ENCODE measurements at places on chromosomes 2 and 18.

- no peak for DNase-seq
These were observed 56.9 kb downstream of the MAP3K20 start for GRCh38 chr2:173132531-173132930.

GRCh38 chr2:63778391-63778790 lies 63.3 kb upstream of the UGP2 start:
- no peak for DNase-seq

GRCh38 chr2:217075268-217076057 lies 215.6 kb upstream of the TNP1 start:
- no peak for DNase-seq

GRCh38 chr2:215912299-215912842 lies 101.0 kb downstream of the MREG start:
- DNase-seq: no peak

DNA sequence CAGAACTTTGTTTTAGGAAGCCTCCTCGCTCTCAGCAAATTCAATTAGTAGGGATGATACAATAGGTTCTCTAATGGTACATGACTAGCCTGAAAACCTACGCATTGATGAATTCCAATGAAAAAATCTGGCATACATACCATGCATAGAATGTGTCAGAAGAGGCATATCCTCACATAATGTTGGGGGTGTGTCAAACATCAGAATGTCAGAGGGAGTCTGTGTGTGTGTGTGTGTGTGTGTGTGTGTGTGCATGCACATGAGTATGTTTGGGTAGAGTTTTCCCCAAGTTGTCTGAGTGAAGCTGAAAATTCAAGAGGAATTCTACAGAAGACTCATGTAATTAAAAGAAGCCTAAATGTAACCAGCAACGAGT lies 78.5 kb downstream of the FIGN start:
- no peak for DNase-seq

- no peak for DNase-seq
These were observed 751 bp downstream of the IL18R1 start for GRCh38 chr2:102356381-102356712.

DNA sequence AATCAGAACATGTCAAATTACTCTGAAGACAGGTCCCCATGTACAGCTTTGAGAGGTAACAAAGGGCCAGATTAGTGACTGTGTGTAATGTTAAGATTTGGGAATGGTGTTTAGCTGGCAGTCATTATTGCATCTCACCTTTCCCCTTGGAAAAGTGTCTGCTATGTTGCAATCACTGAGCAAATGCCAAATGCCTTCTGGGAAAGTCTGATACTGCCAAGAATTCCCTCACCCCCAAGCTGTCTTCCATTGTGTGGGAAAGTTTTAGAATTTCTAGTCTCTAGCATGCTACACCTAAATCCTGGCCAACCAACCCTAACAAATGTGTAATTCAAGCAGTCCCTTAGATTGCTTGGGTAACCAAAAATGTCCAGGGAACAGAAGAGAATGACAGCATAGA lies 13.6 kb upstream of the PELI1 start:
- DNase-seq: no peak

- DNase-seq: no peak
These were observed 54.8 kb upstream of the REV1 start for GRCh38 chr2:99544608-99545007.

DNA sequence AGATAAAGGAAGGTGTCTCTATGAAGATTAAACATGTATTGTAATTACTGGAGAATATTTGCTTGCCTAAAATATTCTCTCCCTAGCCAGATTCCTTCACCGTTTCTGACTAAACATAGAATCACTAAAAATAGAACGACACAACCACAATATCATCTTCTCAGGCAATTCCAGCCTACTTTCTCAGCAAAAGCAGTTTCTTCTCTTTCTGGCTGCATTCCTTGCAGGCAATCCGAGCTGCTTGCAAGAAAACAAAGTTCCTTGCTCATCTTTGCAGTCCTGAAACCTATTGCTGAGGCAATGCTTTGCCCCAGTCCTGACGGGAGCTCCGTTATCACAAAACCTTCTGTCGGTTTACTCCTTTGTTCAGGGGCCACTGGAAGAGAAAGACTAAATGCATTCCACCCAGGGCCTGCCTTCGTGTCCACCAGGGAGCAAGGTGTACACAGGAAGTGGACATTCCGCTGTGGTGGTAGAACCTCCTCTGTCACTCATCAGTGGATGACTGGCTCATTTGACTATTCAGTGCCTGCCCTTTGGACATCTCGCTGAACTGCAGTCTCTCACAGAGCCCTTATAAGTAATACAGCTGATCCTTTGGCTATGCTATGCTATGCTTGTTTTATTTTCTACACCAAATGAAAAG lies 239.2 kb upstream of the DOK6 start:
- no peak for DNase-seq

DNA sequence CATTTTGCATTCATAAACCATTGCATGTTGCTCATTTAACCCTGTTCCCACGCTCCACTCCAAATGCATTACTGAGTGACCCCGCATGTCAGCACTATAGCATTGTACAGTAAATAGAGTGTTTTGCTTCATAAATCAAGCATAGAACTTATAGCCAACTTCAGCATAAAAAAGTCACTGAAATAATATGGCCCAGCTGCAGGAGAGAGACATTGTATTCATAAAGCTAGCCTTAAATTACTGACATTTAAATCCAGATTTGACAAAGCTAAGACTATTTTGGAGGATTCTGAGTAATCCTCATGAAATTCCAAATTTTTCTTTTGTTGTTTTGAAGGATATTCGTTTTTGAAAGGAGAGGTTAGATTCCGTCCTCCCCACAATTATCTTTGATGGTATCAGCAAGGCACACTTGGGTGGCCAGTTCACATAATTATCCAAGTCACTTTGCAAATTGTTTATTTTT lies 320.9 kb upstream of the TCF4 start:
- no peak for DNase-seq

- DNase-seq: no peak
These were observed 886.3 kb downstream of the ERBB4 start for GRCh38 chr2:211652327-211652726.

DNA sequence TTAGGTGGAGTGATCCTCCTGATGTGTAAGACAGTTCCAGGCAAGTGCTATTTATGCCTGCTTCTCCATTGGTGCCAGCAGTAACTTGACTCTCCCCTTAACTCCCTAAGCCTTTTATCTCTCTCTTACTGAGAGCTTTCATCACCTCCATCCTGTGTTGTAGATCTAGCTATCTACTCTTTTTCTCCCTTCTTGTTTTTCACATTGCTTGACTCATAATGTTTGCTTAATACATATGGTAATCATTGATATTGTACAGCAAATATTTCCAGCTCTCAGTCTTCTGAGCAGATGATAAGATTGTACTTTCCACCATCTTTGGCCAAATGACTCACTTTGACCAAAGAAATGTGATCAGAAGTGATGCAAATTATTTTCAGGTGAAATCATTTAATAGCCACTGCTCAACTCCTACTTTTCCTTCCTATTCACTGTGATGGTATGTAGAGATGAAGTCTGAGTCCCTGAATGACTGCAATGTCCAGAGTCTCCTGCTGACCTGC lies 165.0 kb downstream of the PLCL1 start:
- DNase-seq: no peak

DNA sequence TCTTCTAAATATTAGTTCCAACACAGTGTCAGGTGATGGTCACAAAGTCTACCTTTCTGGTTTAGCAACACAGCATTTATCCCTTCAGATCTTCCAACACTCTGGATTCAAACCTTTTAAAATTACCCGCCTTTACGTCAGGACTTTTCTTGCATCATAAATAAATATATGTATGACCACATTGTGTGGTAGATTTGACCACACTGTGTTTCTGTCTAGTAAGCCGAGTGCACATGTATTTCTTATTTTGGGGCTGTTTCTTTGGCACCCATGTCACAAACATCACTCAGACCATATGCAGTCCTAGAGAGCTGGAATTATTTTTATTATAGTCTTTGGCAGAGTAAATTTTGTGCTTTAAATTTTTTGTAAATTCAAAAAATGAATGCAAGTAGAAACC lies 172.1 kb downstream of the ANKRD44 start:
- no peak for DNase-seq

DNA sequence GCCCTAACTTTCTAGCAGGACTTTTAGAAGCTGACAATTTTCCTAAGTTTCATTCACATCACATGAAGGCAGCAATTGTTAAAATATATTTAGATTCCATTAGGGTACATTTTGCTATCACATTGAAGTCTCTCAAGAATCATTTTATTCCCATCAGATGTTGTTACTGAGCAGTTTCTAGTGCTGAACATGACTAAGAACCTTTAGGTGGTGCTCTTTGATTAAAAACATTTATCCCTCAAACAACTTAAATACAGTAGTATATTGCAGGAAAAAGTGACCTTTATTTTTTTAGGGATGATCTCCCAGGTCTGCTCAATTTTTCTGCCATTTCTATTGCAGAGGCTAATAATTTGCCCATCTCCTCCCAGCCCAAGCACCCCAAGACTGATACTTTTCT lies 22.9 kb upstream of the NARS1 start:
- DNase-seq: no peak

GRCh38 chr18:64270608-64271007 lies 121.7 kb upstream of the LINC00305 start:
- DNase-seq: no peak

DNA sequence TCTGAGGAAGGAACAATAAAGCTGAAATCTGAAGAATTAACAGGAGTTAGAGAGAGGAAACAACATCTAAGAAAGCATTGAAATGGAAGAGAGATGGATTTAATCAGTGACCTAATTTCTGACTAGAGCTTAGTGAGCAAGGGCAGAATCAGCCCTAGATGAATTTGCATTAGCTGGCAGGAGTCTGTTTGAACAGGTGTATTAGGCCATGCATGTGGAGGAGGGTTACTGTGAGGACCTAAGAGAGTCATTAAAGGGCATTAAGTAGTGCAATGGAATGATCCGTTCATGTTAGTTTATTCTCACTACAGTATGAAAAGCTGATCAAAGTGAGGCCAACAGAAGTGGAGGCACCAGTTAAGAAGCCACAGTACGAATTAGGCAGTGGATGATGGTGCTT lies 285.3 kb downstream of the GRB14 start:
- no peak for DNase-seq

- no peak for DNase-seq
These were observed 273.3 kb downstream of the GBX2 start for GRCh38 chr2:235894839-235895238.

DNA sequence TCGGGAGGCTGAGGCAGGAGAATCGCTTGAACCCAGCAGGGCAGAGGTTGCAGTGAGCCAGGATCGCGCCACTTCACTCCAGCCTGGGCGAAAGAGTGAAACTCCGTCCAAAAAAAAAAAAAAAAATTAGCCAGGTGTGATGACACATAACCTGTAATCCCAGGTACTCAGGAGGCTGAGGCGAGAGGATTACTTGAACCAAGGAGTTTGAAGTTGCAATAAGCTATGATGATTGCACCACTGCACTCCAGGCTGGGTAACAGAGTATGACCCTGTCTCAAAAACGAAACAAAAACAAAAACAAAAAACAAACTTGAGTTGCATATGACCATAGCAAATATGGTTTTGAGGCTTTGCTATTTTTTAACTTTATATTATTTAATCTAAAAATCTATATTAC lies 25.8 kb downstream of the SANBR start:
- no peak for DNase-seq

DNA sequence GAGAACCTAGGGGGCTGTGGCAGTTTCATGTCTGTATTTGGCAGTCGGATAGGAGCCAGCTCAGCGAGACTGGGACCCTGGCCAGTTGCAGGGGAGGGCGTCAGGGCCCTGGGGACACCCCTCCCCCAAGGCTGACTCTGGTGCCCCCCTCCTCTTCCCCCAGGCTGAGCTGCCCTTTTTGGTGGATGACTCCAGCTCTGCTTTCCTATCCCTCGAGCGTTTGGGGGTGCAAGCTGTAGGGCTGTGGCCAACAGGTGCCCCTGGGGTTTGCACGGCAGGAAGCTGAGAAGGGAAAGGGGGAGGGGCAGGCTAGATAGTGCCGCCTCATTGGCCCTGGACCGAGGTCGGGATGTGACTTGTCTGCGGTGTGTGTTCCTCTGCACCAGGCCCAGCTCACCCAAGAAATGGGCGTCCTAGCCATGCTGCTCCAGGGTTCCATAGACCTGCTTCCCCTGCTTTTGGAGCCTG lies 26.4 kb downstream of the SPEG start:
- no peak for DNase-seq

- DNase-seq: no peak
These were observed 3.6 kb upstream of the KYNU start for GRCh38 chr2:142873831-142874287.

- DNase-seq: no peak
These were observed 746.9 kb upstream of the NRXN1 start for GRCh38 chr2:51778806-51779205.

DNA sequence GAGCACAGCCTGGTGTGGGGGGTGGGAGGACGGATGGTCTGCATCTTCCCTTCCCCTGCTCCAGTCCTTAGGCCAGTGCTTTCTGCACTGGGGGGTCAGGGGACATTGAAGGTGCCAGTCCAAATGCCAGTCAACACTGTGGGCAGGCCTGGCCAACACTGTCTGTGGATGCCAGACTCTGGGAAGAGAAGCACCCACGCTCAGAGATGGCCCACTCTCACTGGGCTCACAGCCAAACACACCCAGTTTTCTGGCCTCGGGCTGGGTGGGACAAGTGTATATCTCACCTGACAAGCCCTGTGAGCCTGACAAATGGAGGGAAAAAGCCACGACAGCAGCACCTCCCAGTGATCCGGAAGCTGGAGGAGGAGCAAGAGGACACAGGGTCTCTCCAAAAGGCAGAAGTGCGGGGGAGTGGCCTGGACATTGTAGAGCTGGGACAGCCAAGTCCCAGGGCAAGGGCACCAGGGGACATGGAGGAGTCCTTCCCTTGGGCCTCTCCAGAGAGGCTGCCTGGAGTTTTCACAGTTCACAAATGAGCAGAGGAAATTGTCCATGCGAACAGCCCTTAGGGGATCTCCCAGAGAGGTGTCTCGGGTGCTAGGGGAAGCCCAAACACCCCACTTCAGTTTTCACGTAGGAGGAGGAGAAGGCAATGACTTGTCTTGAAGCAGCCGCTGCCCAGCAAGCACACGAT lies 79.3 kb downstream of the SDC1 start:
- no peak for DNase-seq

DNA sequence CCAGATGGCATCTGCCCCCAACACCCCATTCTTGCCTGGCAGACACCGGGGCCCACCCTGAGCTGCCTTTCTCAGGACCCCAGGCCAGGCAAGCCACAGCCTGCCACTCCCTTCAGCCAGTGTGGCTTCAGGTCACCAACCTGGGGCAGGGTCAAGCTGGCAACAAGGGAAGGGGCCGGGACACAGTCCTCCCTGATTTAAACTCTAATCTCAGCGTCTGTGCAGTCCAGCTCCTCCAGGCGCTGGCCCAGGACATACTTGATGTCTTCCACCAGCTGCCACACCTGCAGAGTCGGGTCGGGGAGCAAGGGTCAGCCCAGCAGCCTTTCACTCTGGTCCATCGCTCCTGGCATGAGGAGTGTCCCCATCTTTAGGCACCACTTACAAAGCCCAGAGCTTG lies 29.0 kb upstream of the ALPP start:
- no peak for DNase-seq

DNA sequence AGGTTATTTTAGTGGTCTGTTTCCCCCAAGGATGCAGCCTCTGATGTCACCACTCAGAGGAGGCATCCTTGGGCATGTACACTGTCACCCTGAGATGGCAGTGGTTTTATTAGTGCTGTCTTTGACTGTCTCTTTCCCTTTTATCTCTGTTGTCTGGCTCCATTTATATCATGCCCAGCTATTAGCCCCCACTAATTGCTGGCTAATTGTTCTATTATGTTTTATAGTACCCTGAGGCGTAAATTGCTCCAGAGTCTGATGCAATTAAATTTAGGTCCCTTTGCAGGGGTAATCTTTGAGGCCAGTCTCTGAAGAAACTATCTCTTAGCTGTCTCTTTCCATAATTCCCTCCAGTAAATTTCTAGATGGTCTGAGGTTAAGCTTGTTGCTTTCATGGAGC lies 301.0 kb upstream of the KLHL29 start:
- no peak for DNase-seq

GRCh38 chr2:175450029-175450760 lies 268.7 kb upstream of the ATP5MC3 start:
- no peak for DNase-seq
